ENCODE measurements at places on chromosomes 3 and 15.

DNA sequence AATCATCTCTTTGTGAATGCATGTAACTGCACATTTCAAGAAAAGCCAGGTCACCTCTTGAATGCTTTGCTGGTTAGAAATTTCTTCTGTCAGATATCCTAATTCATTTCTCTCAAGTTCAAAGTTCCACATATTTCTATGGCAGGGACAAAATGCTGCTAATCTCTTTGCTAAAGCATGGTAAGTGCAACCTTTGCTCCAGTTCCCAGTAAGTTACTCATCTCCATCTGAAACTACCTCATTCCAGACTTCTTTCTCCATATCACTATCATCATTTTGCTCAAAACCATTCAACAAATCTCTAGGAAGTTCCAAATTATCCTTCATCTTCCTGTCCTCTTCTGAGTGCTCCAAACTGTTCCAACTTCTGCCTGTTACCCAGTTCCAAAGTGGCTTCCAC is 230.6 kb downstream of the ZMAT3 start:
- no peak for DNase-seq

DNA sequence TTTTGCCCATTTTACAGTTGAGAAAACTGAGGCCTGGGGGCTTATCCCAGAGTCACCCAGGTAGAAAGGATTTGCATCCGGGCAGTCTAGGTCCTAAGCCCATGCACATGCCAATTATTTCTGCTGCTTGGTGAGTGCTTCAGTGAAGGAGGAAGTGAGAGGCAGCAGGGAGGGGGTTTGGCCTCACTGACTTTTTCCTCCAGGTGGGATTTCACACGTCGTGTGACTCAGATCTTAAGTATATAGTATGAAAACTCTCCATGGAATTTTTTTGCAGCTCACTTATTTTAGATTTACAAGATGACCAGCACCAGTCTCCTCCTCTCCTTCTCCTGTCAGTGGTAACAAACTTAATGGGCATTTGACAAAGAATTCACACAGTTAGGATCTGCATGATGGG is 4.6 kb downstream of the ITGA11 start:
- DNase-seq = no peak

DNA sequence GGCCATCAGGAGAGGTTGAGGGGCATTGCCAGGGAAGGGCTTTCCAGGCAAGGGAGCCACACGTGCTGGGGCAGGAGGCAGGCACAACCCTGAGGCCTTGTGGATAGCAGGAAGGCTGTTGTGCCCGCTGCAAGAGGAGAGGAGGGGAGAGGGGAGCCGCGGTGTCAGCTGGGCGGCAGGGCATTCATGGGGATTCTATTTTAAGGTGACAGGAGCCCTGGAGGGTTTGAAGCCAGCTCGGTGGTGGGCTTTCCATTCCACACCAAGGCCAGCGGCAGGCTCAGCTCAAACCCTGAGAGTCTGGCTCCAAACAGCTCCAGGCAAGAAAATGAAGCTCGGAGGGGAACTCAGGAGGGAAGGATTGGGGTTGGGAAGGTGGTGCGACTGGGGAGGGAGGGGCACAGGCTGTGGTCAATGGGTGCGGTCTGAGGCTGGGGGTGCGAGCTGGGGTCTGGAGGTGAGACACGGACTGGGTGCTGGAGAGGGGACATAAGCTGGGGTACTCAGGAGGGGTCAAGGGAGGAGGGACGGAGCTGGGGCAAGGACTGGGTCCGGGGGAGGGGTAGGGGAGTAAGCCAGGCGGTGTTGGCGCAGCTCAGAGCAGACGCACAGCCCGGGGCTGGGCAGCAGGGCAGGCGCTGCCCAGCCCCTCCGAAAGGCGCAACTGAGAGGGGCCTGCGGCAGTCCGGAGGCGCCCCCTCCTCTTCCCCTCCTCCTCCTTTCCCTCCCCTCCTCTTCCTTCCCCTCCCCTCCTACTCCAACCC is 43.4 kb downstream of the TPRA1 start:
- DNase-seq = no peak

- DNase-seq = no peak
These were observed 29.3 kb upstream of the MYO1E start for GRCh38 chr15:59401824-59402569.

- no peak for DNase-seq
These were observed 72.7 kb downstream of the RARB start for GRCh38 chr3:25500706-25501210.

DNA sequence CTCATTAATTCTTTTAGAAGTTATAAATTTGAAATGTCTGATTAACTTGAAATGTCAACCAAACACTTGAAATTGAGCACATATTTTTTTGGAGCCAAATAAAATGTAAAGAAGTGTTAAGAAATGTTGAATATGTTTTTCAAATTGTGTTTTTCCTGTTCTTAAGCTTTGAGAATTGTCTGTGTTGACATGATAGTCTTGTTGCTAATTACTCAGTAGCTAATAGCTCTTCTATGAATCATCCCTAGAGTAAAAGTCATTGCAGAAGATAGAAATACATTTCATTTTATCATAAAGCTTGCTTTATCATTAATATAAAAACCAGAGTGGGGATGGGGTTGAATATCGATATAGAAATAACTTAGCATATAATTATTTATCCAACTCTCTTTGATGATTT is 41.9 kb upstream of the ABHD10 start:
- DNase-seq = no peak

GRCh38 chr3:34132069-34132692 is 333.8 kb downstream of the PDCD6IP start:
- DNase-seq = no peak

DNA sequence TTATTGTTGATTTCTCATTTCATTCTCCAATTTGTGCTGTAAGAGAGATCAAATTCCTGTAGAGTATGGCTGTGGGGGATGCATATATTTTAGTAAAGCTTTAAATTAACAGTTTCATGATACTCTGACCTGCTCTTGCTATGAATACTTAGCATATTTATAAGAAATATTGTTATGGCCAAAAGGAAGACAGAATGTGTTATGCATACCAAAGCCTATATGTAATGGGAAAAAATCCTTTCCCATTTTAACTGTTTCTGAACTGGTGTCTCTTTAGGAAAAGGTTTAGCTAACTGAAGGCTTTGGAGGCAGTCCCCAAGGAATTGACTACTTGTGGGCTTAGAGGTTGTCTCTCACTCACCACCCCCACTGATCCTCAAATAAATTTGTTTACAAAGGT is 59.2 kb downstream of the CADPS start:
- DNase-seq = no peak

DNA sequence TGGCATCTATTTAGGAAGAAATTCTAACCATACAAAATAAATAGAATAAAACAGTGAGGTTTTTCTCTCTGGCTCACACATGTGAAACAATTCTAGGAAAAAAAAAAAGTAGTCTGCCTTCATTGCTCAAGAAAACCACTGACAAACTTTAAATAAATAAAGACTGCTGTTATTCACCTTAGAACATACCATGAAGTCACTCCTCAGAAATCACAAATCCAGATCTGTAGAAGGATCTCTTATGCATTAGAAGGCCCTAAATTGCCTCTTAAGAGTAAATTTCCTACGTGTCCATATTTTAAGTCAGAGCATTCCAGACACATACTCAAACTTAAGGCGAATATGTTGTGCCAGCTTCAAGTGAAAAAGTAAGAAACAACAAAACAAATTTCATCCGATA is 217.3 kb downstream of the ZIC4 start:
- DNase-seq = no peak

GRCh38 chr15:78239811-78240210 is 5.4 kb upstream of the ACSBG1 start:
- no peak for DNase-seq

DNA sequence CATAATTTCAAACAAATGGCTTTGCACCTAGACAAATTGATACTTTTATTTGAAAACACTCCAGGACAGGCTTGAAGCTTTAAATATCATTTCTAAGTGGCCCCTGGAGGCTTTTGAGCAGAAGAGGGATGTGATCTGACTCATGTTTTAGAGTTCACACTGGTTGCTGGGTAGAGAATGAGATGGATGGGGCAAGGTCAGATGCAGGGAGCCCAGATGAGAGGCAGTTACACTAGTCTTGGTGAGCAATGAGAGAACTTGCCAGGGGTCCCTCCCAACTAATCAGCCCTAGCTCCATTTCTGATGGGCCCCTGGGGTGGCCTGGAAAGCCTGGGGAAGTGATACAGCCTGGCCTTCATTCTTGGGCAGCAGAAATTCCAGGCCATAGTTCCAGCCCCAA is 190.4 kb downstream of the MEGF11 start:
- no peak for DNase-seq

- peak; percentile 21 for DNase-seq
These were observed 110.5 kb upstream of the RAP2B start for GRCh38 chr3:153051427-153052095.

DNA sequence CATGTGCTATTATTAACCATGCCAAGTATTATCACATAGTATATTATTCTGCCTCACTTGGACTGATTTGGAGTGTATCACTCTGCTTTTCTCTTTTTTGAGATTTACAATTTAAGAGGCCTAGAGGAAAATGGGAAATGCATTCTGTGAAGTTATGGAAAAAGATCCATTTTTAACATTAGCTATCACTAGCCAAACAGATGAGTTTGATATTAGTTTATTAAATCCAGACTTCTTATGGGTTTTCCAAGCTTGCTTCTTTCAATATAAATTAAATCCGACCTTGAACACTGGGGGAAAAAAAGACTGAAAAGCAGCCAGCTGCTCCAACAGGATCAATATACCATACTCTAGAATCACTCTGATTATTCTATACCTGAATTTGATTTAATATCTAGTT is 30.1 kb upstream of the PLOD2 start:
- no peak for DNase-seq

- DNase-seq = no peak
These were observed 119.3 kb upstream of the BFSP2 start for GRCh38 chr3:133280586-133280985.

GRCh38 chr15:38299216-38299615 is 46.6 kb downstream of the SPRED1 start:
- no peak for DNase-seq

GRCh38 chr3:129122412-129123011 is 908 bp upstream of the RAB43 start:
- no peak for DNase-seq

GRCh38 chr3:161859865-161860450 is 363.4 kb downstream of the OTOL1 start:
- DNase-seq = peak; percentile 2

GRCh38 chr3:32817257-32817557 is 590 bp upstream of the TRIM71 start:
- DNase-seq = no peak

DNA sequence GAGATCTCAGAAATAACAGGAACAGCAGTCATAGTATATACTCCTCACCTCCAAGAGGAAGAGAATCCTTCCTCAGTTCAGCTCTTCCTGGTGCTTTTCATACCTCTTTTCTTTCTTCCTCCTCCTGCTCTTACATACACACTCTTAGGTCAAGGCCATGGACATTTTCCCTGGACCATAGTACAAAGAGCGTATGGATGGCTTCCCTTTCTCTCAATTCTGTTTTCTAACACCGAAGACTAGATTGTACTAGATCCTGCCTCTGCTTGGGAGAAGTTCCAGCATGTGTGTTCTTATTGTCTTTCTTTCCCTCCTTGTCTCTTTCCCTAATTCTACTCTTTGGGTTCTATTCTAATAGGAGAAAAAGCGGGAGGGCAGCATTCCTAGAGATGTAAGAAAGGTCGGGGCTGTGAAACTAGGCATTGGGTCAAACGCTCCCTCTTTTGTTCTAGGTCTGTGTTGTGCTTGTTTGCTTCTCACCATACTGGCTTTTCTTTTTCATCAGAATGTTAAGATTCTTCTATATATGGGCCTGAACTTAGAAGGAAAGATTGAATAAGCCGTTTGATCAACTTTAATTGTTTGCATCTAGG is 77.4 kb downstream of the VPS8 start:
- no peak for DNase-seq

- no peak for DNase-seq
These were observed 210.0 kb downstream of the RPLP1 start for GRCh38 chr15:69662645-69663000.

GRCh38 chr3:114392831-114393230 is 99.0 kb downstream of the TIGIT start:
- DNase-seq = no peak

DNA sequence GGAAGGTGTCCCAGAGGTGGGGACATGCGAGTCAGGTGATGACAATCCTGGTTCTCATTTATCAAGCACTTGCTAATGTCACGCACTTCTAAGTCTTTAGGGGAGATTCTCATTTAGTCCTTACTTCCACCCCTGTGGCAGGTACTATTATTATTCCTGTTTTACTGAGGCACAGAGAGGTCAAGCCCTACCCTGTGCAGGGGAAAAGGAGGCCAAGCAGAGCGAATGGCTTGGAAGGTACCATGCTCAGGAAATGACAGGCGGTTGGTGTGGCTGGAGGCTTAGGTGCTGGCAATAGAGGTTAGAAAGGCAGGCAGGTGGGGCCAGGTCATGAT is 268.9 kb downstream of the UACA start:
- no peak for DNase-seq

DNA sequence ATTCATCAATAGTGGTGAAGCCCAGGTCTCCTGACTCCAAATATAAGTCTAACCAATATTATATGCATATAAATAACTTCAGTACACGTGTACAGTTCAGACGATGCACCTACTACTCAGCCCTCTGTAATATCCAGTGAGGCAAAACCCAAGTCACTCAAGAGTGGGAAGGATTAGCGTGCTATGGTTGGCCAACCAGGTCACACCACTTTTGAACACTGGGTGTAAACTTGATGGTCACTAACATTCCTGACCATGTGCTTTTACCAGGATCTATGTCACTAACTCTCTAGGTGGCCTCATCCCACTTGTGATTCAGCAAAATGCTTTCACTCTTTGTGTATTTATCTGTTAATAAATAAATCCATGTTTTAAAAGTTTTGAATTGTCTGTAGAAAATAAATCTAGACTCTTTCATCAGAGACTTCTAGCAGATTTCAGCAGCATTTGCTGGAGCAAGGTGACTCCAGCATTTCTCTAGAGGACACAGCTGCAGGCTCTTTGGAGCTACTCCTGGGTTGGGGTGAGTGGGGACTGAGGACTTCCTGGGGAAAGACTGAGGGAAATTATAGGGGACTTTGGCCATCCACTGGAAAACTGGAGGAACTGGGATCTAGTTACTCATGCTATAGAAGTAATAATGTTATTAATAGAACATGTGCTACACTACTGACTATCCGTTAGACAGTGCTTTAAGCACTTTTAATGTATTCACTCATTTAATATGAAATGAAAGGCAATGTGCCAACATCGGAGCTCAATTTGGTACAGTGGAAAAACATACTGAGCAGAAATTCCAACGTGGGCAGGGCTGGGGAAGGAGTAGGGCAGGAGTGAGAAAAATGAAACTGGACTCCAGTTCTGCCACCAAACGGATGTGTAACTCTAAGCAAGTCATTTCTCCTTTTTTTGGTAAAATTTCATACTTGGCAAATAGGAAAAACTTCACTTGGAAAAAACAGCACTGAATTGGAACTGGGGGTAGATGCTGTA is 97.9 kb downstream of the RORA start:
- DNase-seq = no peak

- no peak for DNase-seq
These were observed 266.0 kb downstream of the KCNMB2 start for GRCh38 chr3:178802259-178802658.
